ENCODE measurements at places on chromosomes 1 and 21. TPM values are rescaled to one million over a fixed set of nuclear protein-coding genes. Genes with fewer than 3 reads are reported as not detected.

Gene SLAMF7
- not detected for total RNA-seq

Gene CBR3
- total RNA-seq, result 4.6 TPM

Gene KLF17
- total RNA-seq, result not detected

Gene RBM11
- total RNA-seq, result not detected

Gene OPRD1
- not detected for total RNA-seq

Gene DISC1
- 12.8 TPM for total RNA-seq

Gene ID3
- total RNA-seq, result 104 TPM

Gene CD48
- total RNA-seq, result 0.49 TPM

Gene RNU1-1
- total RNA-seq, result 3,522 TPM

Gene UTS2
- not detected for total RNA-seq

Gene TEX38
- not detected for total RNA-seq

Gene SHISAL2A
- total RNA-seq, result not detected

Gene CCNL2
- total RNA-seq, result 59.3 TPM

Gene PLA2G4A
- 1.2 TPM for total RNA-seq

Gene AZIN2
- total RNA-seq, result 3.1 TPM

Gene FBLIM1
- 69.8 TPM for total RNA-seq

Gene SUSD4
- 1.4 TPM for total RNA-seq

Gene KISS1
- total RNA-seq, result not detected

Gene TAL1
- total RNA-seq, result 3.7 TPM

Gene LIPI
- total RNA-seq, result not detected

Gene ATP1A2
- total RNA-seq, result 298 TPM

Gene B3GALT6
- 10.4 TPM for total RNA-seq

Gene DYNLT4
- 1.0 TPM for total RNA-seq

Gene SPRR2F
- not detected for total RNA-seq

Gene TMED5
- total RNA-seq, result 55.0 TPM

Gene CYP4A22
- not detected for total RNA-seq

Gene ERG
- 14.3 TPM for total RNA-seq

Gene ZNF648
- not detected for total RNA-seq

Gene PTPN22
- total RNA-seq, result 0.16 TPM

Gene F13B
- not detected for total RNA-seq

Gene DRAXIN
- total RNA-seq, result 0.09 TPM

Gene LRRC8D
- 11.0 TPM for total RNA-seq

Gene IFI44
- total RNA-seq, result 9.1 TPM

Gene KIF17
- total RNA-seq, result 5.0 TPM

Gene IGSF9
- total RNA-seq, result 0.10 TPM

Gene CAPN8
- total RNA-seq, result not detected

Measured in heart left ventricle (tissue), 16 donors.